GF-D8 (cell line): ENCODE measurements at places on chromosomes 2 and 18.

GRCh38 chr2:150477347-150477746, 10.1 kb downstream of the RND3 start:
- DNase-seq = no peak

DNA sequence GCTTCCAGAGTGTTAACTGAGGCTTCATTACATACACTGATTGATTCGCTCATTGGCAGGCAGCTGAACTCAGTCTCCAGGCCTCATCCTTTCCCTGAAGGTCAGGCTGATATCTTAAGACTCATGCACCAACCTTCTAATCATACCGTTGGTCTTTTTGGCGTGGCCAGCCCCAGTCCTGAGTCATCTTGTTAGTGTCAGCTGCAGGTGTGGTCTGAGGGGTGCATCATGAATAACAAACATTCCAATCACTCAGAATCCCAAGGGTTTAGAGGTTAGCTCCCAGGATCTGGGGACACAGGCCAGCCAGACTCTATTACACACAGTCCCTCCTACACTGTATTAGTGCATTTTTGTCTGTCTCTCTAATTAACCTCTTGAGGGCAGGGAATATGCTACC, 271.5 kb downstream of the HRH4 start:
- DNase-seq = no peak

- DNase-seq = no peak
Observed at GRCh38 chr2:241598487-241598886, 38.5 kb downstream of the THAP4 start.

GRCh38 chr18:30618567-30618966, 424.0 kb downstream of the DSC3 start:
- no peak for DNase-seq

GRCh38 chr2:9187620-9188214, 18.9 kb upstream of the ASAP2 start:
- no peak for DNase-seq
